Thoracic aorta (tissue), 2 donors: ENCODE measurements at places on chromosomes 11 and 22.

DNA sequence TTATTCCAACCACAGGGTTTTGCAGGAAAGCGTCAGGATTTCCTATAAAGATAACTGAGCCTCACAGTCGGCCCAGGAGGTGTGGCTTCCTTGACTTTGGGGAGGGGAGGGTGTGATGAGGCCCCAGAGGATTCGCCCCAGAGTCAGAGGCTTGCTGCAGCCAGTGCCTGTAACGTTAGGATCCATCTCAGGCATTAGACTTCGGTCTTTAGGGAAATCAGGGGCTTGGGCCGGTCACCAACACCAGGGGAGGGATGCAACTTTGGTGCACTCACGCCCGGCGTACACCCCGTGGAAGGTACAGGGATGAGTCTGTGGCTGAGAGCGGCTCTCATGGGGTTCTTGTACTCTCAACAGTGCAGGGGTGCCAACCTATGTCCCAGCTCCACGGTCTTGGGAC lies 5.7 kb upstream of the ANO1 start:
- H3K27ac ChIP-seq: peak overlapping the region; percentile 56
- no peak for DNase-seq
- no peaks in the 10 kb centered on the region for H3K27me3 ChIP-seq
- H3K36me3 ChIP-seq: no peaks in the 10 kb centered on the region
- peaks cover 31% of the 10 kb centered on the region for H3K4me1 ChIP-seq
- no peak overlapping the region for H3K4me3 ChIP-seq

GRCh38 chr11:117476531-117477142 lies 149.0 kb downstream of the CEP164 start:
- H3K27ac ChIP-seq: no peak overlapping the region
- no peaks in the 10 kb centered on the region for H3K4me1 ChIP-seq
- no peaks in the 10 kb centered on the region for H3K36me3 ChIP-seq
- no peak for DNase-seq

- no peaks in the 10 kb centered on the region for H3K36me3 ChIP-seq
- H3K4me1 ChIP-seq: peaks cover 17% of the 10 kb centered on the region
- H3K27ac ChIP-seq: peak overlapping the region; percentile 91
- H3K27me3 ChIP-seq: no peaks in the 10 kb centered on the region
Observed at GRCh38 chr11:110093407-110094297, 460 bp downstream of the ZC3H12C start.

DNA sequence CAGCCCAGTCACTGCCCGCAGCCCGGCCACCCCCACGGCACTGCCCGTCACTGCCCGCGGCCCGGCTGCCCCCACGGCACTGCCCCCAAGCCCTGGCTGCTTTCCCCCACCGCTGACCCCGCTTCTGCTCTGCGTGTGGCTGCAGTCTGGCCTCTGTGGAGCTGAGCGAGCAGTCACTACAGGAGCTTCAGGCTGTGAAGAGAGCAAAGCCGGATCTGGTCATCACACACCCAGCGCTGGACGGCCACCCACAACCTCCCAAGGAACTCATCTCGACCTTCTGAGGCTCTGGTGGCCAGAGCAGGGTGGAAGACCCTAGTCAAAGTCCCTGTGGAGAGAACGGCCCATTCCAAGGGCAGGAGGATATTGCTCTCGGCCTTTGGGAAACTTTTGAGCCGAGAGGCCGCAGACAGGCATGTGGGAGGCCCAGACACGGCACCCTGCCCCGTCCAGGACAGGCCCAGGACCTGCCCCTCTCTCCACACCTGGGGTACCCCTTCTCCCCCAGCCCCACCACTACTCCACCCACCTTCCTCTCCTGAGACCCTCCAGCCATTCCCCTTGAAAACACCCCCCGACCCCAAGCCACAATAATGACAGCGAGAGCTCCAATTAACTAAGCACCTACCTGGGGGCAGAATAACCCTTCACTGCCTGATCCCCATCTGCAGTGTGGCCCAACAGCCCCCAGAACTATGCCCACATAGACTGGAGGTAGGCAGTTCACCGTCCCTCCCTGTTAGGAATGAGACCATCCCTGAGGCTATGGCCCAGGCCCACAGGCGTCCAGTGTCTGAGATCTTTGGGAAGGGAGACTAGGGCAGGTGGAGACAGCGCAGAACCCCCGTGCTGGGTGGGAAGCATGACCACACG lies 3.7 kb upstream of the PGGHG start:
- H3K4me1 ChIP-seq: peaks cover 6% of the 10 kb centered on the region
- H3K27me3 ChIP-seq: peaks cover 5% of the 10 kb centered on the region

DNA sequence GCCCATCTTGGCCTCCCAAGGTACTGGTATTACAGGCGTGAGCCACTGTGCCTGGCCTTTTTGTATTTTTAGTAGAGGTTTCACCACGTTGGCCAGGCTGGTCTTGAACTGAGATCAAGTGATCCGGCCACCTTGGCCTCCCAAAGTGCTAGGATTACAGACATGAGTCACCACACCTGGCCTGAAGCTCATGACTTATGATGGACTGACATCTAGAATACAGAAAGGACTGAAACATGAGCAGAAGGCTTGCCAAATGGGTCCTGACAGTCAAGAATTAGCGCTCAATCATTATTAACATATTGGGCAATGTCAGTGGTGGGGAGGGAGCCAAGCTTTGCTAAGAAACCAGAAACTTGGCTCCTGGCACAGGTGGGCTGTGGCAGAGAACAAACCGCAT lies 5.0 kb downstream of the FADS1 start:
- H3K4me3 ChIP-seq: no peak overlapping the region
- DNase-seq: no peak
- H3K4me1 ChIP-seq: no peaks in the 10 kb centered on the region
- no peaks in the 10 kb centered on the region for H3K27me3 ChIP-seq
- peaks cover 39% of the 10 kb centered on the region for H3K36me3 ChIP-seq
- H3K27ac ChIP-seq: no peak overlapping the region
